Fibroblast of skin of back (primary cell): ENCODE measurements at places on chromosomes 2 and 18.

GRCh38 chr18:55287935-55288868 lies 299.8 kb downstream of the TCF4 start:
- DNase-seq, result no peak

- DNase-seq, result no peak
Observed at GRCh38 chr18:8176109-8176508, 433.1 kb upstream of the RAB12 start.

GRCh38 chr18:61784834-61785233 lies 108.0 kb downstream of the RNF152 start:
- DNase-seq, result no peak

GRCh38 chr2:17557596-17557995 lies 17.1 kb downstream of the VSNL1 start:
- DNase-seq, result no peak

GRCh38 chr18:48623468-48624235 lies 84.8 kb downstream of the CTIF start:
- DNase-seq, result peak; percentile 99

- DNase-seq, result no peak
Observed at GRCh38 chr18:5972298-5972697, 77.0 kb upstream of the TMEM200C start.

DNA sequence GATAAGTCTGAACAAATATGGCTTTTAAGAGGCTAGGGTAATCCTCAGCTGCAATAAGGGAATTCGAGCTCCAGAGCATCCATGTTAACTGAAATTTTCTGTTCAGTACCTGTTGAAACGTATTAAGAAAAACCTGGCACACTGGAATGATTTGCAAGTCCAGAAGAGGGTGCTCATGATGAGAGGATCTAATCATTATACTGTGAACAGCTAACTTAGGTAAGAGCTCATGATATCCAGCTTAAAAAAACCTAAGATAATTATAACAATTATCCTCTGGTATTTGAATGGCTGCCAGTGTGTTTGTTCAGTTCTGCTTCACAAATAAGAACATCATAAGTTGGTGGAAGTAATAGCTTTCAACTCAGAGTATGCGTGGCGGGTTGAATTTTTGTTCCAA lies 1118.3 kb upstream of the DDX18 start:
- no peak for DNase-seq

DNA sequence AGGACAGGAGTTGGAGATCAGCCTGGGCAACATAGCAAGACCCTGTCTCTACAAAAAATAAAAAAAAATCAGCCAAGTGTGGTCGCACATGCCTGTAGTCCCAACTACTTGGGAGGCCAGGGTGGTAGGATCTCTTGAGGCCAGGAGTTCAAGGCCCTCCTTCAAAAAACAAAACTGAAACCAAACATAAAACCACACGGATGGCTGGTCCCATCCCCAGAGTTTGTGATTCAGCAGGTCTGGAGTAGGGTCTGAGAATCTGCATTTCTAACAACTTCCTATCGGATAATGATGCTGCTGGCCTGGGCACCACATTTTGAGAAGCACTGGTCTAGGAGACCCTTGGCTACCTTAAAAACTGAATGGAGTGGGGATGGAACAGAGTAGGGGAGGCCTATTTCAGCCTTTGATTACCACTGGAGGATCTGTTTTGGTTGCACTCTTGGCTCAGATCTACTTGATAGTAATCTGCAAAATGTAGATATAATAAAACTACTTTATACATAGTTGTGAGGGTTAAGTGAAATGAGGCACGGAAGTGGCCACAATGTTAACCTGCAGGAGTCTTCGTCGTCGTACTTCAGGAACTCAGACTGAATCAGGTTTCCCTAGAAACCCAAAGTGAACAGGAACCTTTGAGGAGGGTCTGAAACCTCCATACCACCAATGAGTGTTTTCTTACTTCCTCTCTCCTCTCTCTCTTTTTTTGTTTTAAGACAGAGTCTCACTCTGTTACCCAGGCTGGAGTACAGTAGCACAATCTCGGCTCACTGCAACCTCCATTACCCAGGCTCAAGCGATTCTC lies 25.5 kb upstream of the NFE2L2 start:
- no peak for DNase-seq

GRCh38 chr2:24917086-24917485 lies 3.0 kb downstream of the ADCY3 start:
- DNase-seq, result no peak

GRCh38 chr2:172239944-172240590 lies 137.4 kb upstream of the DLX2 start:
- peak; percentile 33 for DNase-seq

DNA sequence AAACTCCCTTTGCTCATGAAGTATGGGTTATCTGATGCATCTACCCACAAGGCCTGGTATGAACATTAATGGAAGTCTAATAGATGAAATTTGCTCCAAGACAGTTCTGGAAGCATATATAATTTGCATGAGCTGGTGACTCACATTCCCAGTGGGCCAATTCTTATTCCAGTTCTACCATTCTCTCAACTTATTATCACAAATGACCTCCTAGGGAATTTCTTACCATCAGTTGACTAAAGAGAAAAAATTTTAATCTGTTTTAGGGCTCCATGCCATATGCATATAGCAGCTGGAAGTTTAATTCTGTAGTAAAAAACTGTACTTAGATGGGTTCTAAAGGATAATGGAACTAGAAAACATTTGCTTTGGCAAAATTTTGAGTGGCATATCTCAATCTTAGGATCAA lies 165.2 kb upstream of the COL3A1 start:
- peak; percentile 95 for DNase-seq

DNA sequence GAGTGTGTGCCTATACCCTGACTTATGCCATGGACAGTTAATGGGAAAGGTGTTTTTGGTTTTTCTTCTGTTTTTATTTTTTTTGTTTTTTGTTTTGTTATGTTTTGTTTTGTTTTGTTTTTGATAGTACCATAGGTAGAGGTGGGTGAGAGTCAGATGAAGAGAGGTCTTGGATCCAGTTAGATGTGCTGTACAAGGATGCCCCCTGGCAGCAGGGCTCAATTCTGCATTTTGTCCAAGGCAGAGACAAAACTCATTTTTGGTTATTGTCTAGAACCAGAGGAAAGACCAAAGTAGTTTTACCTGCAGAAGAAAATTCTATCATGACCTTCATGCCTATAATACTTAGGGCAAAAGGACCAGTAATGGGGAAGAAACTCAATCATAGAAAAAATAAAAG lies 48.5 kb downstream of the SLC5A7 start:
- no peak for DNase-seq

DNA sequence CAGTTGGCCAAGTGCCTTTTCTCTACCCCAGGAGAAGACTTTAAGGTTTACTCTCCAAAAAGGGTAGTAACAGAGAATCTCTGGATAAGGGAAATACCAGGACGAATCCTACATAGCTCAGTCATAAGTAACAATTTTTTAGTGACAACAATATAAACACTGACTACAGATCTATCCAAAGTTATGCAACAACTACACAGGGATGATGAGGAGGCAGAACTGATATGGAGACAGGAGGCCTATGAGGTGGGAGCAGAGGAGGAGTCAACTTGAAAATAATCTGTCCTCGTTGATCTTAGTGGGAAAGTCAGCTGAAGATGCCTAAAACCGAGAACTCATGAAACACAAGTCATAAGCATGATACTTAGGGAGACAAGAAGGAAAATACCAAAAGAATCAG lies 40.2 kb downstream of the SLC35F5 start:
- DNase-seq, result peak; percentile 37

DNA sequence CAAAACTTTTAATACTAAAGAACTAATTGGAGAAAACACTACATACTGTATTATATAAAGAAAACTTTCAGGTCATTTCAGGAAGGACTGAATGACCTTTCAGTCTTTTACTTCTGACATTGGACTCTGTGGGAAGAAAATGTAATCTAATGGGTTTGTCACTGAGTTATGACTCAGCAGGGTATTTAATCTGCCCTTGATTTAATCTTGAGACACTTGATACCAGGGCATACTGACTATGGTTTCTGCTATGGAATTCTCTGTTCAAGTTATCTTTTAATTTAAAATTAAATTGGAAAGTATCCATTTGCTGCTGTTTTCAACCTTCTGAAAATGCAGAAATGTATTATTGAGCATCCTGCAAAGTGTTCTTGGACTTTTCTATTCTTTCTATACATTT lies 354.2 kb upstream of the GALNT5 start:
- DNase-seq, result peak; percentile 22

GRCh38 chr2:204175552-204176271 lies 239.1 kb downstream of the ICOS start:
- no peak for DNase-seq

- DNase-seq, result no peak
Observed at GRCh38 chr18:8139127-8139527, 470.1 kb upstream of the RAB12 start.

GRCh38 chr2:117674172-117674571 lies 140.3 kb upstream of the DDX18 start:
- no peak for DNase-seq

DNA sequence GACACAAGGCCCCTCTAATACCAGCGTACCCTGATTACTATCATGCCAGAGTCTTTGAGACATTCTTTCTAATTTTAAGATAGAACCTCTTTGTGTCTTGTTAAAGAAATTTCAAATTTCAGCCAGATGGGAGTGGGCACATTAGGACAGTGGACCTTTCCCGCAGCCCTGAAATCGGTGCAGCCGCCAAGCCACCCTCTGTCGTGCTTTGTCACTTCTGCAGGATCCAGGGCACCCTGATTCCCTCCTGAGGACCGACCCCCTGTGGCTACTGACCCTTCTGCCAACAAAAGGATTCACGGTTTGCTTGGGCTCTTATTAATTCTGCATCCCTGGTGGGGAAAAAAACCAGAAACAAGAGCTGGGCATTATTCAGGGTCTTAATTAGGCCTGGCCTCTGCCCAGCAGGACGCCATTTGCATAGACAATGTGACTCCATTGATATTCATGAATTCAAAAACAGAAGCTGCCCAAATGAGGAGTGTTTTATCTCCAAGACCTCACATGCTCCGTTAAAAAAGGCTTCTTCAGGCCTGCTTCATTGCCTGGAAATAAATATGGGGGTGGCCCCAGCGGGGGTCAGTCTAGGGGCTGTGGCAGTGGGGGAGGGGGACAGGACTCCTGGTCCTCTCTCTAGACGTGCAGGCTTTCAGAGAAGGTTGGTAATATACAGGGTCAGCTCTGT lies 116.9 kb downstream of the ALPK2 start:
- DNase-seq, result no peak

DNA sequence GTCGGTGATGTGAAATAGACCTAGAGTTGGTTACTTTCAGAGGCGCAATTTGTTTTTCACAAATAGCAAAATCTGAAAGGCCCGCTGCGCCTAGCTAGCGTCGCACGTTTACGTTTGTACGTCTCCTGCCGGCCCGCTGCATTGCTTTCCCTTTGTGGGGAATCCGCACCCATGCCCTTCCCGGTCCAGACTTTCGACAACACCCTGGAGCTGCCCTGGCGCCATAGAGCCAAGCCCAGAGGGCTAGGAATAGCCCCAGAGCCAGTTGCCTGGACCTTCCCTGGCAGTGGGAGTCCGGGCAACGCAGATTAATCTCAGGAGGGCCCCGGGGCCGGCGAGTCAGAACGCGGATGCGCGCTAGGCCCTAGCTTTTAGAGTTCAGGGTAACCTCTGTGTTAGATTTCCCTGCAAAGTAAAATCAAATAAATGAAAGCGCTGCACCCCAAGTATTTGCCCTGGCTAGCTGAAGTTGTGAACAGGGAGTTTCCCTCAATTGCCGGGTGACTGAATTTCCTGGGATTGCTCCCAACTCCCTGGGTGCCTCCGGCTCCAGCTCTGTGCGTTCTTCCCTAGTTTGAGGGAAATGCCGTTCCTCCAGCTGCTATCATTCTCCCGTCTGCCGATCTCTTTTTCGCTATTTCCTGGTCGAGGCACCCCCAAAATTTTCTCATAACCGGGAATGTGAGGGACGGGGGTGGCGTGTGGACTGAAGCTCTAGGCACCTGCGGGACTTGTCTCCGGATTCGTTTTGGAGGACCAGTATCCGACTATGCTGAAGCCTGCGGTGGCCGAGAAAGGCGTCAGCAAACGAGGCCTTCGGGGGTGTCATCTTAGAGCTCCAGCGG lies 1.2 kb upstream of the EN1 start:
- peak; percentile 54 for DNase-seq

DNA sequence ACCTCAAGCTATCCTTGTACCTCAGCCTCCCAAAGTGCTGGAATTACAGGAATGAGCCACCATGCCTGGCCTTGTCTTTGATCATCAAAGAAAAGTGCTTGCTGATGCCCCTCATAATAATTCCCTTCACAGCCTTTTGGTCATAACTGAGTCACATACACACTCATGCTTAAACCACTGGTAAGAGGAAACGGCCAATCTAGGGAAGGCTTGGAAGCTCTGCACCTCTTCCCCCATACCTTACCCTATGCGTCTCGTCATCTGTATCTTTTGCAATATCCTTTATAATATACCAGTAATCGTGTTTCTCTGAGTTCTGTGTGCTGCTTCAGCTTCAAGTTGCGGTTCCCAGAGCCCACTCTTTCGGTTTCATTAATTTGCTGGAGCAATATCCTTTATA lies 4.8 kb upstream of the RNF138 start:
- peak; percentile 21 for DNase-seq

DNA sequence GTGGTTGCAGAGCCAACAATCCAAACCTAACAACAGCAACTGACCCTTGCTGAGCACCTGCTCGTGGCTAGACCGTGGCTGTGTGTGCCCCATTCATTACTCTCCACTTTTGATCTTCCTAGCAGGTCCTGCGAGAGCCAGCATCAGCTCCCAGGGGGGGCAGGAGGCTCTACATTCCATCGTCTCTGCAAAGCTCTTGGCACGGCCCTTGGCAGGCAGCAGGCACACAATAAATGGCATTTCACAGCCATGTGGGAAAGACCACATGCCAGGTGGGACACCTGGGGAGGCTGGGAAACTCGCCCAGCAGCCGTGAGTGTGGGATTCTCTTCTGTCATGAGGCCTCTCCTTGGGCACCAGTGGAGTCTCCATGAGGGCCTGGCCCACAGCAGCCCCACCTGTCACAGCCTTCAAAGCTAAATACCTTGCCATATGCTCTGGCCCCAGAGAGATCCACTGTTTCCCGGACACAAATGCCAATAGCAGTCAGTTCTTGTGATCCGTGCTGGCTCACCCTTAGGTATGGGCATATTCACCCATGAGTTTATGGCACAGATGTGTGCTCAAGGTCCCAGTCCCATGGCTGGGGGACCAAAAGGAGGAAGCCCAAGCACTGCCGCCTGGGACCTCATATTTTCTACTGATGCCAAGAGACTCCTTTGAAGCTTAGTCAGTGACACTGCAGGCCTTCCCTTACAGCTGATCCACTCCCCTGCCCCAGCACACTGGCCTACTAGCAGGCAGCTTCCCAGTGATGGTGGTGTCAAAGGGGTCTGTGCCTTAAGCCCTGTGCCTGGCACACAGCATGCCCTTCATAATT lies 6.8 kb upstream of the TEX51 start:
- DNase-seq, result no peak

DNA sequence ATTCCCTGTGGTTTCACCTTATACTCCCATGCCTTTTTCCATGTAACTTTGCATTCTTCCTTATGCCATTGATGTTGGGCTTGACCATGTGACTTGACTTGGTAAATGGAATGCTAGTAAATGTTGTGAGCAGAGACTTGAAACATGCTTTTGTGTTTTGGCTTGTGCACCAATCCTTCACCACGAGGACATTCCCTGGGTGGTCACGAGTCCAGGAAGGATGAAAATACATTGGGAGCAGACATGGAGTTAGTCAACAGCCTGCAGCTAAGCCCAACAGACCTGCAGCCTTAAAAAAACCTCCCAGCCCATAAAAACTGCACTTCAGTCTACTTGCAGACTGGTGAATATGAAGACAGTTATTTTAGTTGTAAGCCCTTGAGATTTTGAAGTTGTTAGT lies 116.5 kb upstream of the SPATS2L start:
- peak; percentile 27 for DNase-seq
